AG04450 (cell line): ENCODE measurements at places on chromosomes 3 and 15.

GRCh38 chr3:30222441-30222840 is 384.0 kb upstream of the TGFBR2 start:
- no peak for DNase-seq

- no peak for DNase-seq
These were observed 155.3 kb downstream of the THRB start for GRCh38 chr3:24339266-24339825.

DNA sequence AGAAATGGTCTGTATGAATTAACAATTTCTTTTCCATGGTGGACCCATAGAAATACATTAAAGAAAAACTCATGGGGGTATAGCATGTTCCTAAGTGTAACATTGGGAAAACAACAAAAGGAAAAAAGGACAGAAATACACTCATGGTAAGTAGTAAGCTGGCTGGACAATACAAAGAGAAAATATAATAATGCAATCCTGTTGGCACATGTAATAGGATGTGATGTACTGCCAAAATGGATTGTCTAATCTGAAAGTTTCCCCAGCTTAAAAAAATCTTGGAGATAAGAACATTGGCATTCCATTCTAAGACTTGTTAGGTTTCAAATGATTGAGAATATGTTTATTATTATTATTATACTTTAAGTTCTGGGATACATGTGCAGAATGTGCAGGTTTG is 128.1 kb downstream of the MBNL1 start:
- no peak for DNase-seq

DNA sequence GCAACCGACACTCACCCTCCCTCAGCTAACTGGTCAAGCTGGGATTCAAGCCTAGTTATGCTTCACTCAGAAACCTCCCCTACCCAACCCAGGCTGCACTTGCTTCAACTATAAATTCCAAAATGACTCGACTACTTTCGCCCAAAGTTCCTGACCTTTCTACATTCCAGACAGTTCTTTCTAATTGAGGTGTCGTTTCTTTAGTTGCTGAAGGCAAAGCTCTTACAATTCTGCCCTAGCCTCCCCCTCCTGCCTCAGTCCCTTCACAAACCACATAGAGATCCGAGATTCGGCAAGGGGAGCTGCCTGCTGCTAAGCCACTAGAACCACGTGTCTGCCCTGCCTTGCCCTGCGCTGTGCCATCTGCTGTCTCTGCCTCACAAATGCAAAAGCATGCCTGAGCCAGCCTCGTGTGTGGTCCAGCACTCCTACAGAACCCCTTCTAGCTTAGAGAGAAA is 74.7 kb upstream of the SH3GL3 start:
- no peak for DNase-seq

DNA sequence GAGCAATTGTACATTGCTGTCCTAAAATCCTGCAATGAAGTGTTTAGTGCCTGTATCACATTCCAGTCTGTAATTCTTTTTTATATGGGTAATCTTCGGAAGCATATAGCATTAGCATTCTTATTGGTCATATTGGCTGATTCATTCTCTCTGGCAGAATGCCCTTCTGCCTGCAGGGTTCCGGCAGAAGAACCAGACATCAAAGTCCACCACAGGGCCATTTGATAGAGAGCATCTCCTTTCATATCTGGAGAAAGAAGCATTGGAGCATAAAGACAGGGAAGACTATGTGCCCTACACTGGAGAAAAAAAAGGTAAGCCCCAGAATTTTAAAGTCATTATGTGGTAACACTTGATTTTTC is 39.6 kb downstream of the TMOD3 start:
- DNase-seq: peak; percentile 70

GRCh38 chr3:112561484-112561733 is 353 bp downstream of the ATG3 start:
- DNase-seq: no peak

DNA sequence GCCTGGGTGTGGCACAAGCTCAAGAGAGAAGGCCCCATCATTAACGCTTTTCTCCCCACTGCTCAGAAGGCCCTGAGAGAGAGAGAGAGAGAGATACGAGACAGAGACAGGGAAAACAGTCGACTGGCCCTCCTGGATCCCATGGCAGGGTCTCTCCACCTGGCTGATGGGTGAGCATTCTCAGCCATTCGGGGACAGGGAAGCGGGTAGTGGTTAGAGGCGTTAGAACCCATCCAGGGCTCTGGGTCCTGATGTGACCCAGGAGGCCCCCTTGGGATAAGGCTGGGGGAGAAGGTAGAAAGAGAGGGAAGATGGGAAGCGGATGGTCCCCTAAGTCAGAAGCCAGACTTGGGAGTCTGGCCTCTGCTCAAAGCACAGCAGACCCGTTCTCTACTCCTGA is 7.9 kb downstream of the TGM5 start:
- DNase-seq: no peak

- no peak for DNase-seq
These were observed 89.6 kb downstream of the FILIP1L start for GRCh38 chr3:100024520-100025303.

DNA sequence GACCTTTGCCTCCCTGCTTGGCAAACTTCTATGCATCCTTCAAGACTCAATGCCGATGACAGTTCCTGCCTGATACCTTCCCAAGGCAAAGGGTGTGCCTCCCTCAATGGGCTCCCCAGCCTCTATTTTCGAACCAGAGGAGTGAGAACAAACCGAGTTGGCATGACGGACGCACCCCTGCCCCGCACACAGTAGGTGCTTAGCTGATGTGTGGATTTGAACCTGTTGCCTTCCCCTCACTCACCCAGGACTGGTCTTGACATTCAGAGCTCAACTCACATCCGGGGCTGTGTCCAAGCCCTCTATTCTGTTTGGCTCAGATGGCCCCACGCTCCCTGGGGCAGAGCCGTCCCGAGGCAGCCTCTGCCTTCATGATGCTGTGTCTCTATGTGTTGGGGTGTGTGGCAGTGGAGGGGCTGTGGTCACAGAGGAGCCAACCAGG is 52.2 kb upstream of the SLC6A11 start:
- DNase-seq: no peak

DNA sequence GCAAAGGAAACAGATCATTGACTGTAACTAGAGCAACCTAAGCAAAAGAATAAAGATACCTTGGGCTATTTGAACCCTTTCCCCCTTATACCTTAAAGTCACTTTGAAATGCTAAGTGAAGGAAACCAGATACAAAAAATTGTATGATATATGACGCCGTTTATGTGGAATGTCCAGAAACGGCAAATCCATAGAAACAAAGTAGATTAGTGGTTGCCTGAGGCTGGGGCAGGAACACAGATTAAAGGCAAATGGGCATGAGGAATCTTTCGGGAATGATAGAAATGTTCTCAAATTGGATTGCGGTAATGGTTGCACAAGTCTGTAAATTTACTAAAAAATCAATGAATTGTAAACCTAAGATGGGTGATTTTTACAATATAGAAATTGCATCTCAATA is 160.1 kb upstream of the CCDC54 start:
- peak; percentile 67 for DNase-seq

DNA sequence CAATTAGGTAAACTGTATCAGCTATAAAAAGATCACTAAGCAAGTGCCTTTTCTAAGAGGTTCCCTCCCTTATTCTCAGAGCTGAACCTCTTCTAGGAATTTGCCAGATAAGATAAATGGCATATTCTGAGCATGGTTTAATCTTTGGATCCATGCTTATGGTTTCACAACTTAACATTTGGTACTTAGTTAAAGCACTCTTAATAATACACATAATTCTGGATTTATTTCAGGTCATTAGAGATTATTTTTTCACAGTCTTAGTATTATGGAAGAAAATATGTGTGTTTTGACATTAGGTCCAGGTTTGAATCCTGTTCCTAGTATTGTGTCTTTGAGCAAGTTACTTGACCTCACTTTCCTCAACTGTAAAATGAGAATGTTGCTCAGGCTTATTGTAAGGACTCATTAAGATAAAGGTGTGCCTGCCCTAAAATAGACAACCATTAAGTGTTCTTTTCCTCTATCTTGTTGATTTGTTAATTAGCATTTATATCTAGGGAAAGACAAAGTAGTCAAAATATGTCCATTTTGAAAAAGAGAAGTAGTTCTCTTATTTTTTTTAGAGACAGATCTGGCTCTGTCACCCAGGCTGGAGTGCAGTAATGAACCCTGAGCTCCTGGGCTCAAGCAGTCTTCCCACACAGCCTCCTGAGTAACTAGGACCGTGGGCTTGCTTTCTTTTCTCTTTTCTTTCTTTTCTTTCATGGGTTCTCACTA is 43.4 kb downstream of the TSC22D2 start:
- no peak for DNase-seq

GRCh38 chr15:73806698-73807483 is 53.7 kb upstream of the INSYN1 start:
- no peak for DNase-seq

GRCh38 chr15:89203705-89204273 is 17.6 kb downstream of the RLBP1 start:
- DNase-seq: no peak

DNA sequence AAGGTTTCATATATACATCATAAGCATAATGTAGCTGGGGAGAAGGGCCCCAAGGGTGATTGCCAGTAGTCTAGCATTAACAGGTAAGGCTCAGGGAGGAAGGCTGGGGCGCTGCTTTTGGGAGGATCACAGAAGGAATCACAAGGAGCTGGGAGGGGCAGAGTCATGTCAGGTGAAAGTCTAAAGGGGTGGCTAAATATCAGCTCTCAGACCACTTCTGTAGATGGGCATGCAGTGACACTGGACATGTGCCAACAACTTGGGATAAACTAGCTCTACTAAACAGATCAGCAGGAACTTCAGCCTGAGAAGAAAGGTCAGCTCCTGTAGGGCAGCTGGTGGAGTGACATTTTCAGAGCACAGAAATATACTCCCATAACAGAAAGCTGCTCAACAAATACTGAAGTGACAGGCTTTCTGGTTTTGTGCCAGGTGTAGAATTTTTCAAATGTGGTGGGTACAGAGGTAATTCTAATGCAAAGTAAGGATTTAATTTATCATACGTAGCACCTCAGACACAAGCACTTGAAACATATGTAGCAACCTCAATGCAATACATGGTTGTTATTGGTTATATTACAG is 79.4 kb downstream of the PEX5L start:
- DNase-seq: no peak

DNA sequence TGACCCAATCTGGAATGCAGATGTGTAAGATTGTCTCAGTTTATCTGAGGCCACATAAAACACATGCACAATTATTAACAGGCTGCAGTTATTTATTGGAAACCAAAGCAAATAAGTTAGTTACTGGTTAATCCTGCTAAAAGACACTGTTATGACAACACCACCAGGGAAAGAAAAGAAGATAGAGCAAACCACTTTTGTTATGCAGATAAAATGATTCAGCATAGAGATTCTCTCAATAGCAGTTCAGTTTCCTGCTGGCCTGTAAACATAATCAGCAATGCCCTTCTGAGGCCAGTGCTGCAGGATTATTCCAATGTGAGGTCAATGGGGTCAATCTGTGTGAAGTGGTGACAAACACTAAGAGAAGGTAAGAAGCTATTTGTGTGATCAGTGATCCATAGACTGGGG is 244.4 kb downstream of the ZBTB20 start:
- no peak for DNase-seq

DNA sequence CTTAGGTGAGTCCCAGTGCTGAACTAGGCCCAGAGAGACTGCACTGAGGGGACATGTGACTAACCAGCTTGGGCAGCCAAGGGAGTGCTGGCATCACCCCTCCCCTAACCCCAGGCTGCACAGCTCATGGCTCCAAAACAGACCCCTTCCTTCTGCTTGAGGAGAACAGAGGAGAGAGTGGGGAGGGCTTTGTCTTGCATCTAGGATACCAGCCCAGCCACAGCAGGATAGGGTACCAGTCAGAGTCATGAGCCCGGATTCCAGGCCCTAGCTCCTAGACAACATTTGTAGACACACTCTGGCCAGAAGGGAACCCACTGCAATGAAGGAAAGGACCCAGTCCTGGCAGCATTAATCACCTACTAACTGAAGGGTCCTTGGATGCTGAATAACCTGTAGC is 49.9 kb upstream of the PLSCR4 start:
- DNase-seq: no peak

DNA sequence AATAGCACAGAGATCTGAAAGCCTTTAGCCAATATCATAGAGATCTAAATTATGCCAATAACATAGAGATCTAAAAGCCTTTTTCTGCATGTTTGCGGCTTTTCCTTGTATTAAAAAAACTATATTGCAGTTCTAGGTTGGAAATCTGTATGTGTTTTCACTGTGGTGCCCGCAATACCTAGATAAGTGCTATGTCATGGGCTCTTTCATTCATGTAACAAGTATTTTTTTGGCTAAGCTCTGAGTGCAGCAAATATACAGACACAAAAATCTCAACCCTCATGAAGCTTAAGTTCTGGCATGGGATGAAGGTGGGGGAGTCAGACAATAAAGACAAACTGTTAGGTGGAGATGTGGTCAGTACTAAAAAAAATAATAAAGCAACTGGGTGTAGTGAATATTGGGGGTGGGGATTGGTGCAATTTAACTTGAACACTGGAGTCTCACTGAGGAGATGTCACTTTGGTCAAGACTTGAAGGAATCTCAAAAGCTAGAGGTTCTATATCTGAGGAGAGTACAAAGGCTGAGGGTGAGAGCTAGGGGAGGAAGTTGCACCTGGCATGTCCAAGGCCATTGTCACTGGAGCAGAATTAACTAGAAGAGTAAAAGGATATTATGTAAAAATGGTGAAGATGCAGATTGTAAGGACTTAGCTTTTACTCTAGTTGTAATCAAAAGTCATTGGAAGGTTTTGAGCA is 973 bp downstream of the BUB1B start:
- DNase-seq: no peak

- no peak for DNase-seq
These were observed 66.5 kb upstream of the TBL1XR1 start for GRCh38 chr3:177263615-177264368.

GRCh38 chr3:65781594-65781993 is 257.1 kb downstream of the MAGI1 start:
- no peak for DNase-seq

GRCh38 chr15:67422296-67422695 is 98.6 kb upstream of the C15orf61 start:
- DNase-seq: no peak

DNA sequence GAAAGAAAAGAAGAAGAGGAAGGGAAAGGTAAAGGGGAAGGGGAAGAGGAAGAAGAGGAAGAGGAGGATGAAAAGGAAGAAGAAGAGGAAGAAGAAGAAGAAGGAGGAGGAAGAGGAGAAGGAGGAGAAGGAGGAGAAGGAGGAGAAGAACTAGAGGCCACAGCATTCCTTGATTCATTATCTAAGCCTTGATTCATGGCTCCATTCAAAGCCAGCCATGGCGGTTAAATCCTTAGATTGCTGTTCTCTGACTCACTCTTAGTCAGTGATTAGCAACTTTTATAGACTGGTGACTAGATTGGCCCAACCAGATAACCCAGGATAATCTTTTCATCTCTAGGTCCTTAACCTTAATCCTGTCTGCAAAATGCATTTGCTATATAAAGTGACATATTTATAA is 47.6 kb downstream of the OSTN start:
- no peak for DNase-seq

GRCh38 chr3:153095441-153095840 is 66.6 kb upstream of the RAP2B start:
- no peak for DNase-seq

DNA sequence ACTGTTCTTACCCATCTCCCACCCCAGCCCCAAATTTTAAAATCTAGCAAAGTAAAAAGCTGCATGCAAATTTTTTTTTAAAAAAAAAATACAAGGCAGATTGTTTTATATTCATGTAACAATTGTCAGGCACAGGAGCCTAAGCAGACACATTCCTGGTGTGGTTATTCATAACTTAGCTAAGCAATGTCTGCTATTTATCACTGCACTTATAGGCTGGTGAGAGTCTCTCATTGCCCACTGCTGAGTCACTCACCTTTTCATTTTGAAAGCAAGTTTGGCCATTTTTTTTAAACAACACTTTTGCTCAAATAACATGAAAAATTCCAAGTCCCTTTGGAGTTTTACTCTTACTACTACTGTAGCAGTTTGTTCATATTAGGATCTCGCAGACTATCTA is 413.9 kb downstream of the RBMS3 start:
- DNase-seq: peak; percentile 80
